RPMI7951 (cell line): ENCODE measurements at places on chromosomes 11 and 22. TPM values are rescaled to one million over a fixed set of nuclear protein-coding genes. Genes with fewer than 3 reads are reported as not detected.

ARVCF gene
- total RNA-seq, result 0.98 and 2.8 TPM in 2 replicates

EFEMP2 gene
- total RNA-seq, result 5.4 and 8.4 TPM in 2 replicates

DNA sequence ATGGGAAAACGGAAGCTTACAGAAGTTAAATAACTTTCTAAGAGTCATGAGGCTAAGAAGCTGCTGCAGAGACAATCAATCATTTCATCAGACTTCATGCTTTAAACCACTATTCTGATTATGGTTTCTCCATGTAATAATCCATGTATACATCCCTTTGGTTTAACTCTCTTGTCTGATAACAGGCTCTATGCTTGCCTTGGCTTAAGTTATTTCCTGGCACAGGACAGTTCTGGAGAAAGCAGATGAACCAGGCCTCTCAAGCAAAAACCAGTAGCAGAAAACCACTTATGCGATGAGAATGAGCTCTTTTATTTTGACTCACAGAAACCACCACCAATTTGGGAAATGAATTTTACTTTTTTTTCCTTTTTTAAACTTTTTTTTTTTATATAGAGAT, 6.5 kb upstream of the PCF11 start:
- no peak for DNase-seq

DNA sequence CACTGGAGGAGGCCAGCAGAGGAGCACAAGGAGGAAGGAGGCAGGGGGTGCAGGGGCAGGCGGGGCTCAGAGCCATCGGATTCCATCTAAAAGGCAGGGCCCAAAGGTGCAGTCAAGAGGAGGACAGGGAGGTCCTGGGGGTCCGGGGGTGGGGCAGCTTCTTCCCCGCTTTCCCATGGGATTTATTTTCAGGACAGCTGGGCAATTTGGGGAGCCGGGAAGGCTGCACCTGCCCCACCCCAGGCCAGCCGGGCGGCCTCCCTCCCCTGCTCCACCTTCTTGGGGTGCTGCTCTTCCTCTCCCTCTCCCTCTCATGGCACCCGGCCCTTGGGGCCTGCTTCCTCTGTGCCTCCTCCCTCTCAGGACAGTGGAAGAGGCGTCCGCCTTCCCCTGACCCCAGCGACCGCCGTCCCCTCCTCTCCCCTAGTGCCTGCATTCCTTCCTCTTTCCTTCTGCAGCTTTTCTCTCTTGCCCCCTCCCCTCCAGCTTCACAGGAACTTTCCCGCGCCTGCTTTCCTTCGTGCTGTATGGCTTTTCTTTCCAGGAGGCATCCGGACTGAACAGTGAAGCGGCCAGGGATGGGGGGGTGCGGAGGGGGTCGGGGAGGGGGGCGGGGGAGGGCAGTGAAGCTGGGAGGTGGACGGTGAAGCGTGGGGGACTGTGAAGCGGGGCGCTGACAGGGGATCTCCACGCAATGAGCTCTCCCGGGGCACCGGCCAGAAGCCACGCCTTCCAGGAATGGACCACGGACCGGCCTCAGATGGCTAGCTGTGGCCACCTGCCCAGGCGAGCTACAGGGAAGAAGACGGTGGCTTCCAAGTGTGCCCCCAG, 26.9 kb downstream of the APOBEC3H start:
- no peak for DNase-seq

GRCh38 chr11:66878474-66878873, 21.6 kb downstream of the LRFN4 start:
- peak; percentile 66 for DNase-seq
